ENCODE measurements at places on chromosomes 7 and 10.

DNA sequence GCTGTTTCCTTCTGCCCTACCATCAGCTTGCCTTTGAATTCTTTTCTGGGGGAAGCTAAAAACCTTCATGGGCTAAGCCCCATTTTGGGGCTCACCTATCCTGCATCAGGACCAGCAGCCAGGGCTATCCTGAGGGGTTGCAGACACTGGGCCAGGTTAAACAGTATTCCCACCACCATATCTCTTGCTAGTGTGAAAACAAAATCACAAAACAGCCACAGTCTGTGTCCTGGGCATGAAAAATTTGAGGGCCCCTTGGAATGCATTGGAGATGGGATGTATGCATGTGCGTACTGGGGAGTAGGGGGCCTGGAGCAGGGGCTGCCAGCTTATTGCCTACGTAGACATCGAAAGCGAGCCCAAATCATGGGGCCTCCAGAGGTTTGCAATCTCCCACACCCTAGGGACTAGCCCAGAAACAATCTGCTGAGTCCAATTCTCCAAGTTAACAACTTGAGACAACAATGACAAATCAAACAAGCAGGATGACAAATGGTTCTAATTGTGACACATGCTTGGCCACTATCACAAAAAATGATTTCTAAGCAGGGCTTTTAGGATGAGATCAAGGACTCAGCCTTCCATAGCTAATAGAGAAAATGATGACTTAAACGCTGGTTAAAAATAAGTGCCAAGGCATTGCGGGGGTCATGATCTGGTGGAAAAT is 557.1 kb downstream of the KCNMA1 start:
- no peak for DNase-seq

DNA sequence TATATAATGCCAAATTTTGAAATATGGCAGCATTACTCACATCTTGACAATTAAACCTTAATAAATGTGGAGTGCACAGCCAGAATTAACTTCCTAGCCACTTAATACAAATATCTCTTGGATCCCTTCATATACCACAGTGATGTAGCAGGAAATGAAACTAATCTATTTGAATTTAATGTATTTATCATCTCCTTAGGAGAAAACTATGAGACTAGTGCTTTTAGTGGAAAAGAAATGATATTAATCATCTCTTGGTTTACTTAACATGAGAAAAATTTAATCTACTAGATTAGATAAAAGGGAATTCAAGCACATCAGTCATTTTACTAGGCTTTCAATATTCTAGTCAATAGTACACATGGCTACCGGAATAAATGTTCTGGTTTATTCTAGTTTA is 55.7 kb upstream of the GPR22 start:
- no peak for DNase-seq

DNA sequence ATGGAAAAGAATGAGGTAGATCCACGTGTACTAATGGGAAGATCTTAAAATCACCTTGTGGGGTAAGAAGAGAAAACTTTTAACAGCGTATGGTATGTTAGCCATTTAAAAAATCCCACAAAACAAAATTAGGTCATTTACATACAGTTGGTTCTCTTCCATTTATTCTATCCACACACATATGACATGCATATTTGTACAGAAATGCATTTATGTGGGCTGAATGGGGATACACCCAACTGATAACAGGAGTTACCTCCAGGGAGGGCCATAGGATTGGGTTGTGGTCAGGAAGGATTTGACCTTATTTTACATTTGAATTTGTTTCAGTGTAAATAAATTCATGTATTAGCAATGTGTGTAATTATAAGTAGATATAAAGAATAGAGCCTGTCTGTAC is 71.5 kb downstream of the MCMBP start:
- no peak for DNase-seq

DNA sequence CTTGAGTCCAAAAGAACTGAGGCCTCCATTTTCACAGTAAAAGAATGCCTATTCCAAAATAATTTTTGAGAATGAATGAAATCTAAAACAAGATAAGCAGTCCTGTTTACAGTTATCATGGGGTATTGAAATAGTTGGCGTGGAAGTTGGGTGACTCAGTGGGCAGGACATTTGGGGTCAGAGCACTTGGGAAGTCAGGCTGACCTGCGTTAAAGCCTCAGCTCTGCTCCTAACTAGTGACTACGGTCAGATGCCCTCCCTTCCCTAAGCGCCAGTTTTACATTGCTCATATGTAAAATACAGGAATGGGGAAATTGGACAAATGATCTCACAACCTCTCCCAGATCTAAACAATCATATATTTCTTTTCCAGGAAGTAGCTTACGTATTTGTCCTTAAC is 2.3 kb upstream of the PAPSS2 start:
- no peak for DNase-seq

- no peak for DNase-seq
Observed at GRCh38 chr10:3468919-3469638, 296.5 kb upstream of the PITRM1 start.

GRCh38 chr7:51288896-51289622 is 27.6 kb downstream of the COBL start:
- no peak for DNase-seq

GRCh38 chr7:101733713-101734475 is 83.5 kb upstream of the CUX1 start:
- DNase-seq: no peak
